ENCODE measurements at places on chromosomes 2 and 18.

GRCh38 chr2:15642011-15642814, 50.5 kb downstream of the DDX1 start:
- DNase-seq: no peak

GRCh38 chr2:119326938-119327337, 39.7 kb downstream of the C2orf76 start:
- DNase-seq: no peak

GRCh38 chr18:12085136-12085535, 8.5 kb upstream of the ANKRD62 start:
- DNase-seq: no peak

GRCh38 chr2:873651-874580, 76.7 kb upstream of the SNTG2 start:
- DNase-seq: no peak

- DNase-seq: no peak
These were observed 144.3 kb upstream of the TFPI start for GRCh38 chr2:187698374-187699110.

- no peak for DNase-seq
These were observed 33.7 kb downstream of the FASTKD2 start for GRCh38 chr2:206799083-206799482.

DNA sequence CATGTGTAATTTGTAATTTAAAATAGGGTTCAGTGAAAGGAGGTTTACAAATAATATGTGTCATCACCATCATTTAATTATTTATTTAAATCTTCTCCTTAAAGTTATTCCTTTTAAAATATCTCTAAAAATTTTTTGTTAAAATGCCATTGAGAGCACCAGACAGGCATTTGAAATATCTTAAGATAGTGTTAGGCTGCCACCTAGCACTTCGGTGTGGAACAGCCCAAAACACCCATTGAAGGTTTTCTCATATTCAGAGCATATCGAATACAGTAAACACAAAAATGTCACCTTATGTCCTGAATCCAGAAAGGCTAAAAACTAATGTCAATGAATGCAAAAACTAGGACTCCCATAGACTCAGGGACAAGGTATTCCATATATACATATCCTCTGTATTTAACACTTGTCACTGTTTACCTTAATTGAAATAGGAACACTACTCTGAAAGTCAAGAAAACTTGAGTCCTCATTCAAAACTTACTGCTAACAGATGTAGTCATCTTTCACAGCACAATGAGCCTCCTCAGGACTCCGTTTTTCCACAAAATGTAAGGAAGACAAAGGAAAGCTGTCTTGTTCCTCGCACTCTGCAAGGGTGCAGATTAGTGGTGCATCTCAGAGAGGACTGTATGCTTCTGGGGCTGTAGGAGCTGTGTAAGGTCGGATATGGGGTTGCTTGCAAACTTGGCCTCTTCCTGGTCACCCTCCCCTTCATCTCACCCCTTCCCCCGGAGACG, 329.5 kb downstream of the PAX3 start:
- DNase-seq: no peak

- DNase-seq: no peak
These were observed 8.5 kb upstream of the CYBRD1 start for GRCh38 chr2:171513719-171514160.

DNA sequence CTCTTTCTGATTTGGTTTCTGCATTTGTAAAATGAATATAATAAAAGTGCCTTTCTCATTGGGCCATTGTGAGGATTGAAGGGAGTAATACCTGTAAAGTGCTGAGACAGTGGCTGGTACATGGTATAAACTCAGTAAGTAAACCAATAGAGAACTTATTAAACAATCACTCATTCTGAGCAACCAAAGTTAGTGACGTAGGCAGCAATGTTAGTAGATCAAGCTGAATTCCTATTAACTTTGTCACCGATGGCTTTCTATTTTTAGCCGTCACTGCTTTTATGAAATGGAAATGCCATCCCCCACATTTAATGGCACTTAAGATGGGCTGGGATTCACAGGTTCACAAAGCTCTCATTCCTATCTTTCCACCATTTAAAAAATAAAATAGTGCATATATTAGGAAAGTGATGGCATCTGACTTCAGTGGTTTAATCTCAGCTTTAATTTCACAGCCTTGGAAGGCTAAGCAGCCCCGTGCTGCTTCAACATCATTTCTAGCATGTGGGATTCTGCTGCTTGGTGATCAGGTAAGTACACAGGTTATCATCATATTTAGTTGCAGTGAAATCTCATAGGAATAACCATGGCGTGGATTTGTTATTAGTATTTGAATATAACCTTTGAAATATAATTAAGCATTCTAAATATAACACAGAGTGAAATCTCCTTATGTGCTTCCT, 17.6 kb upstream of the PPP4R1 start:
- no peak for DNase-seq

DNA sequence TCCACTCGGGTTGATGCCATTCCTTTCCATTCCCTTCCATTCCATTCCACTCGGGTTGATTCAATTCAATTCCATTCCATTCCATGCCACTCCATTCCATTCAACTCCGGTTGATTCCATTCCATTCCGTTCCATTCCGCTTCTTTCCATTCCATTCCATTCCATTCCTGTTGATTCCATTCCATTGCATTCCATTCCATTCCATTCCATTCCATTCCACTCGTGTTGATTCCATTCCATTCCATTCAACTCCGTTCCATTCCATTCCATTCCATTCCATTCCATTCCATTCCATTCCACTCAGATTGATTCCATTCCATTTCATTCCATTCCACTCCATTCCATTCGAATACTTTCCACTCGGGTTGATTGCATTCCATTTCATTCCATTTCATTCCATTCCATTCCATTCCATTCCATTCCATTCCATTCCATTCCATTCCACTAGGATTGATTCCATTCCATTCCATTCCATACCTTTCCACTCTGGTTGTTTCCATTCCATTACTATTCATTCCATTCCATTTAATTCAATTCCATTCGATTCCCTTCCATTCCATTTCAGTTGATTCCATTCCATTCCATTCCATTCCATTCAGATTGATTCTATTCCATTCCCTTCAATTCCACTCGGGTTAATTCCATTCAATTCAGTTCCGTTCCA, 1141.8 kb downstream of the RPIA start:
- DNase-seq: no peak

DNA sequence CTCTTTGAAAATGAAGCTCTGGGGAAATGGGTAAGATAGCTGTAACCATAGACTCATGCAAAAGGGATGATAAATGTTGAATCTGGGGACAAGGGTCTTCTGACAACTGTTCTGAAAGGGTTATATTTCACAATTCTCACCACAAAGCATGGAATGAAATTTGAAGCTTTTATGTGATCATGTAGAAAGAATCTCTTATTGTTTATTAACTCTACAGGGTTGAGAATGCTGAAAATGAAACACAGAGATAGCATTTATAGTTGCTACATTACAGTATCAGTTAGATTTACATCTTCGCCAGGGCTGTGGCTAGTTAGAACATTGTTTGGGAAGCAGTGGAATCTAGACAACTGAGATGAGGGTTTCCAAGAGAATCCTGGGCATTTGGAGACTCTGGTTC, 97.4 kb upstream of the LHCGR start:
- no peak for DNase-seq

- DNase-seq: no peak
These were observed 442.2 kb downstream of the DSEL start for GRCh38 chr18:67074309-67074708.

DNA sequence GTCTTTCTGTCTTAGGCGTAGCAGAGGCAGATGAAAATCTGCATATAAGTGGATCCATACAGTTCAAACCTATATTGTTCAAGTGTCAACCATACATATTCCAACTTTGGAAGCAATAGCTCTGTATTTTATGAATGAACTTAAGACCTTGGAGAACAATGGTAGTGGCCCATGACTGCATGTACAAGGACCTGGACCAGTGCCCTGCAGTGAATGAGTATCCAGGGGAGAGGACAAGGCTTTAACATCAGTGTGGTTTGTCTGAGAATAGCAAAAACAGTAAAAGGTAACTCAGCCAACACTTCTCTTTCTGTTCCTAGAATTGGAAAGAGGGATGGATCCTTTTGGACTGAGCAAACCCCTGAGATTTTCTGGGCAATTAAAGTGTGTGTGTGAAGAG, 230.8 kb upstream of the LINC00305 start:
- no peak for DNase-seq

DNA sequence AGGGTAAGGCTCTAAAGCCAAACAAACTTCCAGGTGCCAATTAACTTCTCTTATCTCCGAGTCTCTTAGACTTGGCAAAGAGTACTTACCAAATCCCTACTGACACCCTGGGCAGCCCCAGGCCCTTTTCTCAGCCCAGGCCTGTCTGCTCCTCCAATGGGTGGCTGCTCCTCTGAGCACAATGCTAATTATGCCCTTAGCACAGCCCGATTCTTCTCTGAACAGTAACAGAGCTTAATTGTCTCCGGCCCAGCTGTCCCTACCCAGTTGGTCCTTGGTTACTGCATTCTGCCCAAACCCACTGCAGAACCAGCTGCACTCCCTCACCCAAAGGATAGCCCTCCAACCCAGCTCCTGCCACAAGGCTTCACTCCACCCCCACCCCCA, 110.3 kb downstream of the SMAD7 start:
- DNase-seq: no peak

DNA sequence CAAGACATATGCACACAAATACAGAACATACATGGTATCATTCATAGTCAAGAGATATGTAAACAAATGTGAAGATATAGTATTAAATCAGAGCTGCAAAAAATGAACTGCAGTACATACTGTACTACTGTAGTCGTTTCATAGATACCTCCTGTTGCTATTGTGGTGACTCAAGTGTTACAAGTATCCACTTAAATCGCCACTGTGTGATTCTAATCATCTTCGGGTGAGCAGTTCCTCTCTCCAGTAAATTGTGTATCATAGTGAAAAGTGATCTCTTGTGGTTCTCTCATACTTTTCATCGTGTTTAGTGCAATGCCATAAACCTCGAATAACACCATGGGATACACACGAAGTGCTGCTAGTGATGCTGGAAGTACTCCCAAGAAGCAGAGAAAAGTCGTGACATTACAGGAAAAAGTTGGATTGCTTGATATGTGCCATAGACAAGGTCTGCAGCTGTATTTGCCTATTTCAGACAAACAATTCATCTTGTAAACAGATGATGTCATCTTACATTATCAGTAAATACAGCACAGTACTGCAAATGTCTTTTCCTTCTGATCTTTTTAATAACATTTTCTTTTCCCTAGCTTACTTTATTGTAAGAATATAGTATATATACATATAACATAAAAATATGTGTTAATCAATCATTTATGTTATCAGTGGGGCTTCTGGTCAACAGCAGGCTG, 222.2 kb downstream of the BCL11A start:
- no peak for DNase-seq

DNA sequence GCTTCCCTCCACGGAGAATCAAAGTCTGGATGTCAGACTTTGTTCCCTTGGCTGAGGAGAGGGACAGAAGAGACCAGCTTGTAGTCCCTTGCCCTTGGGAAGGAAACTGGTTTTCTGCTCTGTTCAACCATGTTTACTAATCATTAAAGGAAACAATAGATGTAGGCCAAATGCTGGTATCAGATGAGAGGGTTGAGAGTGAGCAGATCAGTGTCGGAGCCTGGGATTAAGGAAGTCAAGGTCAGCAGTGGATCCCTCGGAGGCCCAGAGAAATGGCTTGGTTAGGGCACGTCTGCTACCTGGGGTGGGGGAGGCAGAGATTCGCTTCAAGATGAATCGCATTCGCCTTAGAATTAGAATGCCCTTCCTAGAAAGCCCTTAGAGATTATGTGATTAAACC, 109.1 kb downstream of the MYCN start:
- no peak for DNase-seq

DNA sequence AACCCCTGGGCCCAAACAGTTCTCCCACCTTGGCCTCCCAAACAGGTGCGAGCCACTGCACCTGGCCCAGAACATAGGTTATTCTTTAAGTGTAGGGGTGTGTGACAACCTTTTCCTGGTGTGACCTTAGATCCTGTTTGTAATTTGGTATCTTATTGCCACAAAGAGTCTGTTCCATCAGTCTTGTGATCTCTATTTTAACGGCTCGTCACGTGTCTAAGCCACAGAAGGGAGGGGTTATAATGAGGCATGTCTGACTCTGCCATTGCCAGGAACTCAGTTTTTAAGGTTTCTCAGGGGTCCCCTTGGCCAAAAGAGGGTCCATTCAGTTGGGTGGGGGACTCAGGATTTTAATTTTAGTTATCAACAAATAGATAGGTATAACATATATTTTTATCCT, 4.4 kb upstream of the ALS2 start:
- DNase-seq: no peak

DNA sequence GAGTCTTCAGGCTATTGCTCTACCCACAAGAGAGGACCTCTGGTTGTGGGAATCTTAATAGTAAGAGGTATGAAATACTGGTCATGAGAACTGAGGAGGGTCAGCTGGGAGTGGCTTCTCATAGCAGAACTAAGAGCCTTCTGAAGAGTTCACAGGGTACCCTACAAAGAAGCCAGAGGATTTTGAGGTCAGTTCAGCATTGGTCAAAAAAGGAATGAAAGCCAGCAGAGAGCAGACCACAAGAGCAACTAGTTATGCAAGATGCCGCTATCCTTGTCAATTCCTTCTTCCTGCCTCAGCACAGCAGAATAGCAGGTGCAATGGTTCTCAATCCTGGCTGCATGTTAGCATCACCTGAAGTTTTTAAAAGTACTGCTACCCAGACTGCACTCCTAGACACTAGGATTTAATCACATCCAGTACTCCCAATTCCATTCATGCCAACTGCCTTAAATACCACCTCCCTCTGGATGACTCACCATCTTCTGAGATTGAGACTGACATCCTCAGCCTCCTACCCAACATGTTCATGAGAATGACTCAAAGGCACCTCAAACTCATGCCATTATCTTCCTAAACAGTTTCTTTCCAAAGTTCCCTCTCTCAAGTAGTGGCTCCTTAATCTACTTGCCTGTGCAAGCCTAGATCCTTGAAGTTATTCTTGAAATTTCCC, 81.0 kb upstream of the RBMS1 start:
- no peak for DNase-seq

DNA sequence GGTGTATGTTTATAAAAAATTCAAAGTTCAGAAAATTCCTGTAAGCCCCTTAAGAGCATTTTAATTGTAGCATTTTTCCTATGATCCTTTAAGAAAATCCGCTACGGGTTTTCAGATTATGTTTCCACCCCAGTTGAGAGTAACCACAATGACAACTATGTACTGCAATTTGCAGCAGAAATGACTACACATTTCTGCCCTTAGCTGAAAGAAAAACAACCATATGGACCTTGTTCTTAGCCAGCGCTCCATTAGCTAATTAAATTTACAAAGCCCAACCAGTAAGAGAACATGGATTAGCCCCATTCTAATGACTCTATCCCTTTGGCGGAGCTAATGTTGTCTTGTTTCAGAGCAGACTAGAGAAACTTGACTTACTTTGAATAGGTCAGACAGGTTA, 247.6 kb downstream of the SLC8A1 start:
- no peak for DNase-seq

DNA sequence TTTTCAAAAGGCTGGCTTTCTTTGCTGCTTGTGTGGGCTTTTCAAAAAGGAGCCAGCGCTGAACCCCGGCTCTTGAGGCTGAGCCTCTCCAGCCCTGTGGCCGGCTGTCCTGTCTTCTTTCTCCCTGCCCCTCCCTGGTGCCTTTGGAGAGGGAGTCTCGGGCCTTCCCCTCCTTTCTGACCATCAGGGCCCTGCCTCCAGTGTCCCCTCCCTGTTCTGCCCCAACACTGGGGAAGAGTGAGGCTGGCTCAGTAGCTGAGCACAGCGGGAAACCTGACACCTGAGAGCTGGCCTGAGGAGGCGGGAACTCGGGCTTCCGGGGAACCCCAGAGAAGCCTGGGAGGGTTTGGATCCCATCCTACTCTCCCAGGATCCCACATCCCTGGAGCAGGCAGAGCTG, 232.1 kb downstream of the LOXHD1 start:
- DNase-seq: no peak

GRCh38 chr18:59386909-59387686, 28.0 kb upstream of the LMAN1 start:
- no peak for DNase-seq
